Foreskin melanocyte (primary cell): ENCODE measurements at places on chromosomes 4 and X.

GRCh38 chrX:138925330-138925729, 213.8 kb upstream of the FGF13 start:
- DNase-seq: no peak

GRCh38 chr4:2932321-2932950, 30.8 kb downstream of the NOP14 start:
- no peak for DNase-seq

DNA sequence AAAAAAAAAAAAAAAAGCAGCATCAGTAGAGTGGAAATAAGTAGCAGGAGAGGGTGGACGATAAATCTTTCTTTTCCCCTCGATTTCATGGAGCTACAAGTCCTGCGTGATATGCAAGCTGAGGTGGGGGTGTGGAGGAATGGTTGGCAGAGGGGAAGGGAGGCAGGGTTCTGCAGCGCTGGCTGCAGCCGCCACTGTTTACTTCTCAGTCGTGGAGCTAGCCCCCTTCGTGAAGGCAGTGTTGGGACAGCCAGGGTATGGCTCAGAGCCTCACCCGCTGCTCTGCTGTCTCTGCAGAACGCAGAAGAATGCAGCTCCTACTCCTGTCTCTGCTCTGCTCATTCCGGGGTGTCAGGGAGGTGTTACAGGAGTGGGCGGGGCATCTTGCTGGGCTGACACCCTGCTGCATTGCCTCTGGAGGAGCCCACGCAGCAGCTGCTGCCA, 140.6 kb downstream of the GPM6A start:
- DNase-seq: no peak

- no peak for DNase-seq
These were observed 628.3 kb upstream of the MAGEB2 start for GRCh38 chrX:29587107-29587506.

DNA sequence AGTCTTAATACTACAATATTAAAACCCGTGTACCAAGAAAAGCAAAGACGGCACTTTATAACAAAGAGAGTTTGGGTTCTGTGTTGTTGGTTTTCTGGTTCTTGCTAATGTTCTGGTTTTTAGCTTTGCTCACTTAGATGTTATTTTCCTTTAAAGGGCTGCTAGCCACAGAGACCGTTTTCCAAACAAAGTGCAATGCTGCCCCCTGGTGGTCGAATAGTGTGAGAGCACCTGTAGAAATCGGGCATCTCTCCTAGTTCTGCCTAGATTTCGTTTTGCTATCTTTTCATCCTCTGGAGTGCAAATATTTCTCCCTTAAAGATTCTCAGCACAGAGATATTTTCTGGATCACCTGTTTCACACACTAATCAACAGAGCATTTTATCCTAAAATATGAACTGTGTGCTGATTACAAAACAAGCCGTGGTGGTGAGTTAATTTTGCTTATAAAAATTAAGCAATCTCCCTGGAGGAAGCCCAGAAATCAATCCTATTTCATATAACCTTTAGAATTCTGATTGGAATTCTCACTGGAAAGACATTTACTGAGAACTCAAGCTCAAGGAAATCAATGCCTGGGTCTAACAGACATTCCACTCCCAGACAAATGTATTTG, 334.5 kb upstream of the NOCT start:
- DNase-seq: peak; percentile 44

DNA sequence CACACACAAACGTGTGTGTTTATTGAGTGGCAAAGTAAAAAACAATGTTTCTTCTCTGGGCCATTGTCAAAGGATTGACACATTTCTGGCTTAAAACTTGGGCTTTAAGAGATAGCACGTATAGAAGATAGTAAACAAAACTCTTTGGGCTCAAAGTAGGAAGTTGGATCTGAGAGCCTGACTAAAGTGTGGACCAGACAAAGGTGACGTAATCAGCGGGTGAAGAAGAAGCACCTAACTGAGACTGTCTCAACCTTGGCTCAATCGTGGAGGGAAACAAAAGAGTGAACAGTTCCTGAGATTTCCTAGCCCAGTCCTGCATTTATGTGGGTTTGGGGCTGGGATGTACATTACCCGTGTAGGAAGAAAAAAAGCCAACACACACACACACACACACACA, 13.7 kb downstream of the PFKFB1 start:
- no peak for DNase-seq

- DNase-seq: no peak
These were observed 24.4 kb downstream of the ENOX2 start for GRCh38 chrX:130878350-130879341.

DNA sequence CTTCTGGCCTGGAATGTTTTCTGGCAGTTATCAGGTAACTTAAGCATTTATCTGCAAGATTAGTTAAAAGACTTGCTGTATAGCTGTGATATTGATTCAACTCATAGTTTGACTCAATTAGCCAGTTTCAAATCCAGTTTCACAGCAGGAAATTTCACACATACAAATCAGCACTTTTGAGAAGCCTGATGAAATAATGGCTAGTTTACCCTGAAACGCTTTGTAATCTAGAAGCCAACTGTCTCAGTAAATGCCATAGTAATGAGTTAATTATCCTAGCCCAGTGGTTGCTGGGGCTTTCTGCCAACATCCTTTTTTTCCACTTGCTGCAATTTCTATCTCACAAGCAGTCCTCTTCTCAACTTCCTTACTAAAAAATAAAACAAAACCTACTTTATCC, 53.1 kb downstream of the ARHGEF38 start:
- DNase-seq: no peak

- DNase-seq: no peak
These were observed 1665.0 kb upstream of the TENM3 start for GRCh38 chr4:180578175-180578574.

DNA sequence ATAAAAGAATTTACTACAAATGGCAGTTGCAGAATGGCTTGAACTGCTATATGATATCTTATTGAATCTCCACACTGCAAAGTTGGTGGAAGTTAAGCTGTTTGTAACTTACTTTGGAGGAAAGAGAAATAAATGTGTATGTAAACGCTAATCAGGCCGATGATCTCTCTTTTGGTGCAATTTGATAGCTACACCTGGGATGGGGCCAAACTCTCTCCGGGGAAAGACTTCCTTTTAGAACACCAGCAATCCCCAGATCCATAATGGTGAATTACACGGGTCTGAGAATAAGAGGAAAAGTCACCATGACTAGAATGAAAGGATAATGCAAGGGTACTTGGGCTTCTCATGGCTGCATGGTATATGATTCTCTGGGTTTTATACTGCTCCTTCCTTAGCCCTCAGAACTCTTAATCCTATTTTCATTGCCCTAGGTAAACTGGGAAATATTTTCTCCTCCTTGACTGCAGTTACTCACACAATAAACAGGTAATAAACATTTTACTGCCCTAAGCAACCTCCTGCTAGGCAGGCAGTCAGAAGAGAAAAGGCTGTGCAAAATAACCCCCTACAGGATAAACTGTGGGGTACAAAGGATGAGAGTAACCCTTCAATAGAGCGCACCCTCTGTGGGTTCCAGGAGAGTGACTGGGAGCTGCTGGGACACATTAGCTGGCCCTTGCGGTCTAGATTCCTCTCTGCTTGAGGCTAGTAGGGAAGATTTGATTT, 109.3 kb downstream of the MGST2 start:
- DNase-seq: no peak

- DNase-seq: no peak
These were observed 1382.2 kb downstream of the PCDH18 start for GRCh38 chr4:136150046-136150445.

DNA sequence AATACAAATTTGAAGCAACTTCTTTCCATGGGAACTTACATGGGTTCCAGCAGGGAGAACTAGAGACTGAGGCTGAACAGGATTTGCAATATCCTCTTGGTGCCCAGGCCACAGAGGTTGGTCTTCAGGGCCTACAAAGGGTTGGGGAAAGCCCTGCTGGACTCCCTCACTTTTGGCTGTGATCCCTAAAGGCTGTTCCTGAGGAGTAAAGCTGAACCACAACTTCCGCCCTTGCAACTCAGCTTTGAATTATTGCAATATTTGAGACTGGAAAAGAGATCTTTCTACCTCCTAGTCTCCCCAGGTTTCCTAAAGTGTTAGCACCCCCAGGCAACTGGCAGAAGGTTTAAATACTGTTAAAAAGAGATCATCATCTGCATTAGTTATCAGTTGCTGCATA, 26.9 kb downstream of the DCHS2 start:
- DNase-seq: no peak

DNA sequence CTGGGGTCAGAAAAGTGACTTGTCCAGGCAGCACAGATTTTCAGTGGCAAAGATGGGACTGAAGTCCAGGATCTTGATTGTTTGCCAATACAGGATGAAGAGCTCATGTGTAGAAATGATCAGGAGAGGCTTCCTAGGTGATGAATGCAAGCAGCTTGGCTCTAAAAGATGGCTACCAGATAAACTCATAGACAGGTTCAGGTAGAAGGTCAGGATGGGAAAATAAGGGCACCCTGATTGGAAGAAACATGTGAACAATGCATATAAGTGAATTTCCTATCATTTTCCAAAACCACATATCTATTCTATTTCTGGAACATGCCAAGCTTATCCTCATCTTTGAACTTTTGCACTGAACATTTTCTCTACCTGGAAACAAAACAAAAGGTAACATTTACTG, 87.7 kb downstream of the FAM13A start:
- no peak for DNase-seq

DNA sequence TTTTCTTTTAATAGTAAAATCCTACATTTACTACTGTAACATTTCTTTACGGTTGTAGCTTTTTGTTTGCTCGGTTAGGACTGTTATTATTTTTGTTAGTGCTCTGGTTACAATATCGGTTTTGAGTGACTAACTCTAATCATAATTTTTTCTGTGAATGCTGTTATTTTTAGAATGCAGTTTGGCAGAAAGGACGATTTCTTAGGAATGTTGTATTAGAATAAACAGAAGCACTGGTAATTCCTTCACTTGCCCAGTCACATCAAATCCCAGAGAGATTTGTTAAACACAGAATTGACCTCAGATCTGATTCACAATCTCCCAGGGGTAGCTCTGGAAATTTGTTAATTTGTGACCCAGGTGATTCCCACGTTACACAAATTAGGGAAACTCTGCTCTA, 21.7 kb downstream of the DDIT4L start:
- no peak for DNase-seq

- no peak for DNase-seq
These were observed 249.4 kb downstream of the NDST4 start for GRCh38 chr4:114864060-114864459.

DNA sequence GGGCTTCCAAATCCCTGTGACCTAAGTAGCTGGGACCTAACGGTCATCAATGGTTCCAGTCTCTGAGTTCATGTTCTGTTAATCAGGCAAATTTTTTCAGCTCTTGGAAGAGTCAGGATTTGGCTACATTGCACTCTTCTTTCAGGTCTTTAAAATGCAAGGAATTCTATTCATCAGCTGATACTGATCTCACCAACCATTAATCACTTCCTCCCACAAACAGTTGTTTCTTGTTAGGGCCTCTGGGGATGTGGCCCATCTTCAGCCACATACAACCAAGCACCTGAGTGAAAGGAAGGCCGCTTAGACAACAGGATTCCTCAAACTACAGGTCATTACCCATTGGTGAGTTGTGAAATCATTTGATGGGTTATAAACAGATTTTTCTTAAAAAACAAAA, 71.7 kb downstream of the FANCB start:
- DNase-seq: peak; percentile 40

DNA sequence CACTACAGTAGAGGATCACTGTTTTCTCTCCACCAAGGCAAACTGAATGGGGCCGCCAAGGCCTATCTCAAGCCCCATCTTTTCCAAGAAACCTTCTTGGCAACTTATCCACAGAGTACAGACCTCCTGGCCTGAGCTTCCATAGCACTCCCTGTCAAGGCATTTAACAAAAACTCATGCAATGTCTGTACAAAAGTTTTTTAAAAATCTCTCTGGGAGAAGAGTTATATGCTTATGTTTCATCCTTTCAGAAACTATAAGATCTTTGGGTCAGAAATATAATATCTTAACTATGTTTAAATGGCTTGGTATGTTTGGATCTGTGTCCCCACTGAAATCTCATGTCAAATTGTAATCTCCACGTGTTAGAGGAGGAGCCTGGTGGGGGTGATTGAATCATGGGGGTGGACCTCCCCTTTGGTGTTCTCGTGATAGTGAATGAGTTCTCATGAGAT, 13.6 kb downstream of the ADAMTS3 start:
- no peak for DNase-seq

GRCh38 chr4:102678107-102678506, 82.7 kb downstream of the MANBA start:
- no peak for DNase-seq

DNA sequence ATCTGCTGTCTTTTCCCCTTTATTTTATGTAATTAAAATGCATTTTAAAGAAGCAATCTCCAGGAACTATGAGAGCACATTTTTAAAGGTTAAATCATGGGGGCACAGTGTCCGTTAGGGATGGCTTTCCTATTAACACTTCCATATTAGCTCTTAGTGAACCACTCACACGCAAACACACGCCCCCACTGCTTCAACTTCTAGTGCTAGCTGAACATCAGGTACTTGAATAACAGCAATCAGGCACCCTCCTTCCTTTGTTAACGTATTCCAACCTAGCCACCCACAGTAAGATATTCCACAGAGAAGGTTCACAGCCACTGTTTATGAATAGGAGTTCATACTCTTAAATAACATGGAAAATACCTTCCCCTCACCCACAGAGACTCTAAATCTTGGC, 9.3 kb downstream of the TMEM255A start:
- no peak for DNase-seq

DNA sequence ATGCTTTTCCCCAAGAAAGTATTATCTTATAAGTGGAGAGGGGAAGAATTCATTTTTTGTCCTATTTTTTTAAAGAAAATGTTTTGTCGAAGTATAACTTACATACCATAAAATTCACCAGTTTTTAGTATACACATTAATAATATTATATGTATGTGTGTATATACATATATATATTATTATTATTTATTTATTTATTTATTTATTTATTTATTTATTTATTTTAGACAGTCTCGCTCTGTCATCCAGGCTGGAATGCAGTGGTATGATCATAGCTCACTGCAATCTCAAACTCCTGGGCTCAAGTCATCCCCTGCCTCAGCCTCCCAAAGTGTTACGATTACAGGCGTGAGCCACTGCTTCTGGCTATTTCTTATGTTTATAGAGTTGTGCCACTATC, 334.1 kb downstream of the ZNF674 start:
- no peak for DNase-seq

DNA sequence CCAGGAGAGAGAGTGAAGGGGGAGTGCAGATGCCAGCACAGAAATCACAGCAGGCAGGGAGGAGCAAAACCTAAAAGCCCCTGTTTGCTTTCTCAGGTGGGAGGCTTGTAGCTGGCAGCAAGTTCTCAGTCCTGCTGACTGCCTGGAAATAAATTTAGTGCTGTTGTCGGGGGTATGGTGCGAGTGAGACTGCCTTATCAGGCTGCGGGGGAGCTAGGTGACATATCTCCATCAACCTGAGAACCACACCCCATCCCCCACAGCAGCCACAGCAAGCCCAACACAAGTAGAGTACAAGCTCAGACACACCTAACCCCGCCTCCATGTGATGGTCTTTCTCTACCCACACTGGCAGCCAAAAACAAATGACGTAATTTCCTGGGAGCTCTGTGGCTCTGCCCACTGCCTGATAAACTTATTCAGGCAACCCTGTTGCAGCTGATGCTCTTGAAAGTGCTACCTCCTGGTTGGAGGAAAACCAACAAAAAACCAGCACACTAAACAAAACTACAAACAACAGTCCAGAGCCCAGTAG, 953.4 kb upstream of the NDST4 start:
- no peak for DNase-seq

GRCh38 chr4:140098455-140099160, 55.4 kb downstream of the MAML3 start:
- DNase-seq: peak; percentile 88

- no peak for DNase-seq
These were observed 580 bp upstream of the MMGT1 start for GRCh38 chrX:135974279-135974856.

GRCh38 chrX:77298296-77298695, 148.9 kb upstream of the FGF16 start:
- no peak for DNase-seq
